Stimulated activated CD8-positive, alpha-beta memory T cell treated with anti-CD3 and anti-CD28 coated beads, Interleukin-15, amount 100 ng/mL, for 24 hours (primary cell): ENCODE measurements at places on chromosomes 5 and 9.

- DNase-seq, result no peak
Measured at GRCh38 chr5:14185326-14186058, 42.4 kb downstream of the TRIO start.

- no peak for DNase-seq
Measured at GRCh38 chr9:35835216-35835632, 6.2 kb downstream of the TMEM8B start.

DNA sequence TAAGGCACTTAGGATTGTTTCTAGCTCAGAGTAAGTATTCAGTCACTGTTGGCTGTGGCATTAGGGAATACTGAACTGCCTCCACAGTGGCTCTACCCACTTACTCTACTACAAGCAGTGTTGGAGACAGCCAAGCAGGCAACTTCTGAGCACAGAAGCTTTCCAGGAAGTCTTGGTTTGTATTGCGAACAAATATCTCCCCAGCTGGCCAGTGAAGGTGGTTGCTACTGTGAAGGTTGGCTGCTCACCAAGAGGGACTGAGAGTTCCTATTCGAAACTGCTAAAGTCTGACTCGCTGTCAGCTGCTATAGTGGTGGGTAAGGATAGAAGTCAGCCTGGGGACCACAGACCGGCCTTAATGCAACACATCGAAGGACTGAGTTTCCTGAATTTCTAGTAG is 319.1 kb downstream of the KIF4B start:
- no peak for DNase-seq

DNA sequence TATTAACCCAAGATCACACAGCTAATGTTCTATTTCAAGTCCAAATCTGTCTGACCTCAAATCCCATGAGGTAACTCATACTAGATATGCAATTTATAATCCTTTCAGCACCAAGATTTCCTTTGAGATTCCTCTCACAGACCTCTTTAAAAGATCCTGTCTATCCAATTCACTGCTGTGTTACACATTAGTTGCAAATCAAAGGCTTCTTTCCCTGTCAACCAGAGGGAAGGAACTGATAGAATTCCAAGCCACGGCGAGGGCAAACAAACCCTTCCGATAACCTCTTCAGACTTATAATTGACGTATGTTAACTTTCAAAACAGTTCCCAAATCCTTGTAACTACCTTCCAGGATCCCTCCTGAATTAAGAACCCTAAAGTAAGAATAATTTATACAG is 168.9 kb downstream of the DRD1 start:
- no peak for DNase-seq

- no peak for DNase-seq
Measured at GRCh38 chr5:447501-447900, 4.5 kb downstream of the EXOC3 start.

DNA sequence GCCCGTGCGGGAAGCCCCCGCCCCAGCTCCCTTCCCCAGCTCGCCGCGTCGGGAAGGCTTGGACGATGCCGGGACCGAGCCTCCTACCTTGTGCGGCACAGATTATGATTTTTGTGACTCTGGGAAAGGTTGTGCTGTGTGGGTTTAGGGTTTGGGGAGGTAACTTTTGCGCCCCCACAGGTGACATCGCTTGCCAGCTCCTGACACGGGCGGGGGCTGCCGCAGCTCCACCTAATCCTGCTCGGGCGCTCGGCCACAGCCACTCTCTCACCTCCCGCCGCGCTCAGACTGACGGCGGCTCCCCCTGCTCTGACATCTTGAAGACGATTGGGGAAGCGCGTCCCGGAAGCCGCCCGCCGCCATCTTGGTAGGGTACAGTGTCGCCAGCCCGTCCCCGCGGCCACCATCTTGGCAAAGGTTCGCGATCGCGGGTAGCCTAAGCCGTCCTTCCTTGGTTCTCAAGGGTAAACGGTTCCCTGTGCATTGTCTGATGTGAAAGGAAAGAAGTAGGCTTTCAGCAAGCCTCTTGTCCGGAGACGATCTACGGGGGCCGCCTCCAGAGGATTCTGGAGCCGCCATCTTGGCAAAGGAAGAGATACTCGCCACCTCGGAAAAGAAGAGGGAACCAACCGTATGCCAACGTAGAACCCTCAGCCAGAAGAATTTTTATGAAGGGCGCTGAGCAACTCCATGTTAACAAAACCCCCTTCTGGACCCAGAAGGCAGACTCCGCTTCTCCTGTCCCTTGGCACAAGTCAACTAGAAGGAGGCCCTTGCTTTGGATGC is 1.8 kb upstream of the NR3C1 start:
- peak; percentile 71 for DNase-seq

- no peak for DNase-seq
Measured at GRCh38 chr9:99296291-99296951, 74.3 kb downstream of the SEC61B start.

DNA sequence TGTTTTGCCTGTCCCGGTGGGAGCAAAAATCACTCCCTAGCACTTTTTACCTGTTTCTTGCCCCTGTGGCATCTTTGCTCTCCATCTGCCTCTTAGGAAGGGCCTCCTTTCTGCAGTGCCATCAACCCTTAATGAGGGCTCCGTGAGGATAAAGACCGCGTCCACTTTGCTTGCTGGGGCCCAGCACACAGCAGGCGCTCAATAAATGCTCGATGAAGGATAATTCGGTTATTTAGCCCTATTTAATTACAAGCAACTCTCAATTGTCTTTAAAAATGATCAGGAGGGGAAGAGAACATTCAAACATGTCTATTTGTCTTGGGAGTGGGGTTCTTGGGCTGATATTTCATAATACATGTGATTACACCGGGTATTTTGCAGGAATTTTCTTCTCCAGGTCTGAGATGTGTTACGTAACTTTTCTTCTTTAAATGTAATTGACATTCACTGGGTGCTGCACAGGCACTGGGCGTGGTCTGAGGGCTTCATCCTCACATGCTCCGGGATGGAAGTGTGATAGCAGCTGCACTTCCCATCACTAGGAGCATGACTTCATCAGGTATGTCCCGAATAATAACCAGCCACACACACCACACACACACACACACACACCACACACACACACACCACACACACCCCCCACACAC is 19.8 kb upstream of the NTNG2 start:
- no peak for DNase-seq

DNA sequence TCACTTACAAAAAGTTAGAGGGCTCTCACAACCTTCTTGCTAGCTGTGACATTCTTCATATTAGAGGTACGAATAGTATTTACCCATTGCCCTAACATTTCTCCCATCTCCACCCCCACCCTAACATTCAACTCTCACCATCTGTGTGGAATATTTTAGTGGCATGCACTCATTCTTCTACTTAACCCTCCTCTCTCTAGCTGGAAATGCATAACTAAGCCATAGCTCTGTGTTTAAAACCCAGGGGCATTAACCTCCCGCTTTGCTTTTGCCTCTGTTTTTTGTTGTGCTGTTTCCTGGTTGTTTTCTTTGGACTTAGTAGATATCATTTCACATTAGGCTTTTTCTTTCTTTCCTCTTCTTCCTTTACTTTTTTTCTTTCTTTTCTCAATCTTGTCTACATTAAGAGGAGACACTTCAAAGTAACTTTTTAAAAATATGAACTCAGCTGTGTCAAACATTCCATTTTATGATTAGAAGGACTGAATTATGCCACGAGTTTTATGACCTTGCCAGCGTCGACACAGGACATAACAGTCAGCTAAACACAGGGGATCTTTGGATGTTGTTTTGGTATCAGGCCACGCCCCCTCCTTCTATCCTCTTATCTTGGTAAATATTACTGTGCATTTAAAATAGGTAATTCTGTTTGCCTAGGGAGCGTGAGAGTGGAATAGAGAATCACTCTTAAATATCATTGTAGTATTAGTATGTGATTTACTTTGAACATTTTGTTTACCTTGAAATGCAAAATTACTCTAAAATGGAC is 236.0 kb downstream of the CD180 start:
- no peak for DNase-seq

GRCh38 chr9:80890124-80890523 is 799.2 kb downstream of the TLE1 start:
- no peak for DNase-seq

DNA sequence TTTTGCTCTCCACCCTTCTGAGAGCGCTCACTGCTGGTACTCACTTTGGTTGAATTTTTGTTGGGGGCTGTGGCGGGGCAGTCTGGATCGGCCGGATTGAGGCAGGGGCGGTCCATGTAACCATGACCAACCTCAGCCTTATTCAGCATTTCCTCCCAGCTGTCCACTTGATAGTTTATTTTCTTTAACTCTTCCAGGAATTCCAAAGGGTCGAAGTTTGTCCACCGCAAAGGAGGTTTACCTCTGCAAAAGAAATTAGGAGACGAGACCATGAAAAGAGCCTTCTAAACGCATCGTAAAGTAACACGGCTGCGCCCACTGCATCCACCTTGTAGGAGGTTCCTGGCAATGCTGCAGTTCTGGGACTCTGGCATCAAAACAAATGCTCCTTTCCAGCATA is 36.4 kb downstream of the PTCH1 start:
- DNase-seq, result no peak

GRCh38 chr9:88828018-88828417 is 163.2 kb upstream of the S1PR3 start:
- DNase-seq, result no peak

DNA sequence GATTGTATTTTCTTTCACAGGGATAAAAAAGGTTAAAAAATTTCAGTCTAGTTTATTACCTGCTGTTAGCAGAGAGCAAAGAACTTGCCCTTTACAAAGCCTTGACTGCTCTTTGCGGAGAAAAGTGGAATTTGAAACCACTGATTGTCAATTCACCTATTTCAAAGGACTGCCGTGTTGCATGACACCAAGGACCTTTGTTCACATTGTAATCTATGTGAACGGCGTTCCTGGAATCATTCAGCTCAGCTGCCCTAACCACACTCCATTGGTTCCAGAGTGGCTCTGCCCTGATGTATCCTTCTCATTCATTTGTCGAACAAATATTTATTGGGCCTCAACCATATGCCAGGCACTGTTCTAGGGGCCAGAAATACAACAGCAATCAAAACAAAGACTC is 377.5 kb upstream of the RFX3 start:
- DNase-seq, result no peak

GRCh38 chr5:6540111-6540827 is 91.6 kb downstream of the UBE2QL1 start:
- DNase-seq, result no peak

DNA sequence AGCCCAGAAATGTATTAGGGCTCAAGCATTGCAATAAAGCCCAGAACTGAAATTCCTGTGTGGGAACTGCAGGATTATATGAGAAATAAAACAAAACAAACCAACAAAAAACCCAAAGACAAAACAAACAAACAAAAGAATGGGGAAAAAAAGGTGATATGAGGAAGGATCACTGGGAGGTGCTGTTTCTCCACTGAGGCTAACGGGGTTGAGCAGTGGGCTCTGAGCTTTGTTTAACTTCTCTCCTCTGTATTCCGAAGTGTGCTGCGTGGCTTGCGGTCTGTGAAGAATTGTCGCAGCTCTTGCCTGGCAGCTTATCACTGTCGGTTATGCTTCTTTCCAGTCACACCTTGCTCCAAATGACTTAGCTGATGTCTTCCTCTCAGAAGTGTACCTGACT is 106.3 kb downstream of the TENT4A start:
- no peak for DNase-seq

- DNase-seq, result no peak
Measured at GRCh38 chr9:124500028-124500795, 7.0 kb downstream of the NR5A1 start.

- DNase-seq, result no peak
Measured at GRCh38 chr5:88883836-88884607, 1.0 kb upstream of the MEF2C start.

DNA sequence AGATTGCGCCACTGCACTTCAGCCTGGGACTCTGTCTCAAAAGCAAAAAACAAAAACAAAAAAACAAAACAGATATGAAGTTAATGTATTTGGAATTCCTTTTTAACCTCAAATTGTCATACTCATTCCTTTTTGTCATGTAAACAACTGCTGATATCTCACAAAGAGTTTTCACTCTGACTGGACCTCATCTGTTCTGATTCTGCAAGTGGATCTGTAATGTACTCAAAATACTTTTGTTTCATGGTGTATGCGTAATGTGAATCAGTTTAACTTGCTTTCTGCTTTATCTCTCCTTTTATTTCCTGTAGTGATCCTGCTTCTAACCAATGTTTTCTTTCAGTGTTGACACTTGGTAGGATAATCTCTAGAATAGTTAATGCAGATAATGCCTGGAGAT is 106.7 kb downstream of the FOCAD start:
- no peak for DNase-seq

- DNase-seq, result no peak
Measured at GRCh38 chr5:167716126-167716775, 575.2 kb upstream of the WWC1 start.

GRCh38 chr5:154761046-154761736 is 6.0 kb downstream of the LARP1 start:
- DNase-seq, result no peak

GRCh38 chr9:16121601-16122286 is 568.9 kb downstream of the CCDC171 start:
- no peak for DNase-seq

- no peak for DNase-seq
Measured at GRCh38 chr5:125152044-125152443, 405.6 kb upstream of the ZNF608 start.

- no peak for DNase-seq
Measured at GRCh38 chr5:102832445-102832844, 77.3 kb downstream of the PAM start.

DNA sequence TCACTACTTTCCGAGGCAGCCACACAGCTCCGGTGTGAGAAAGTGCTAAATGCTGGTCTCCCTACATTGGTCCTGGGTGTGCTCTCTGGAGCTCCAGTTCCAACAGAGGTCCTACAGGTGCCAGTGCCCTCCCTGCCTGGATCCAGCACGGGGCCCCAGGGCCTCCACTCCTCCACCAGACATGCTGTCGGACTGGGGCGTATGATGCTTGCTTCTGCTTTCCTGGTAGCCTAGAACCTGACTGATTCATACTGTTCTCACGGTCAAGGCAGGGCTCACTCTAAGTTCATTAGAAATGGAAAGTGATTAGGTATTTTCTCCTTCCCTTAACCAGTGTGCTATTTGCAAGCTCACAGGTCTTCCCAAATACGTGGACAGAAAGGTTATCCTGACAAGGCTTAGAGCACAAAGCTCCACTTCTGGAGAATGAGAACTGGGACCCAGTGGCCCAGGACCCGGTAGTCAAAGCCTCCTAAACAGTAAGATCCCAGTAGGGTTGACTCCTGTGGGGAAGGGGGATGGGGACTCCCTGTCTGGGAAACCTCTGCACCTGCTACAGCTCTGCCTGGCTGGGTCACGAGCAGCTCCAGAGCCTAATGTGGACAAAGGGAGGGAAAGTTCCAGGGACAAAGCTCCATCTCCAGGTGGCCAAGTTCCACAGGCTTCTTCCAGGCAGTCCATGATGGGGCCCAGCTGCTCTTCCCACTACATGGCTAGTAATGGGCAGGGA is 98.1 kb downstream of the PAX5 start:
- no peak for DNase-seq

DNA sequence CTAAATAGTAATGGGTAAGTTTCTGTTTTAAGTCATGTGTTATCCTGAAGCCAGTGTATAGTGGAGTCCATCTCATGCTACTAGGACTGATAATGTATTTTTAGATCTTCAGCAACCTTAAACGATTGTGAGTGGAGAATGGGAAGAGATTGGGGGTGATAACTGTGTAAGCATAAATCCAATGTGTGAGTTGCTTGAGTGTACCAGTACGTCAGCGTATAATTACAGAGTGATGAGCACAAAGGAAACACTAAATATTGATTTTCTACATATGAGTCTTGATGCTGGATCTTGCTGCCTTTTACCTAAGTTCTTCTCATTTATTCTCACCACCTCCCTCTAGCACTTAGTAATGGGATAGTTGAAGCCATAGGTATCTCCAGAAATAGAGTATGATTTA is 16.3 kb upstream of the IZUMO3 start:
- no peak for DNase-seq
